ENCODE measurements at places on chromosomes 5 and 9.

- no peak for DNase-seq
Observed at GRCh38 chr5:138230261-138230660, 17.1 kb upstream of the CDC23 start.

DNA sequence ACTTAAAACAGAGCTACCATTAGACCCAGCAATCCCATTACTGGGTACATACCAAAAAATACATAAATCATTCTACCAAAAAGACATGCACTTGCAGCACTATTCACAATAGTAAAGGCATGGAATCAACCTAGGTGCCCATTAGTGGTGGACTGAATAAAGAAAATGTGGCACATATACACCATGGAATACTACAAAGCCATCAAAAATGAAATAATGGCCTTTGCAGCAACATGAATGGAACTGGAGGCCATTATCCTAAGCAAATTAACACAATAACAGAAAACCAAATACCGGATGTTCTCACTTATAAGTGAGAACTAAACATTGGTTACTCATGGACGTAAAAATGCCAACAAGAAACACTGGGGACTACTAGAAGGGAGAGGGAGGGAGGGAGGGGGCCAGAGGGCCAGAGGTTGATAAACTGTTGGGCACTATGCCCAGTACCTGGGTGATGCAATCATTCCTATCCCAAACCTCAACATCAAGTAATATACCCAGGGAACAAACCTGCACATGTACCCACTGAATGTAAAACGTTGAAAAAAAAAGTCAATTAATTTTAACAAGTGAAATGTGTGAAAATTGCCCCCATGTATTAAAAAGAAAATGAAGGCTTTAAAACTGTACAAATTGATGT, 24.5 kb upstream of the GPR150 start:
- no peak for DNase-seq

DNA sequence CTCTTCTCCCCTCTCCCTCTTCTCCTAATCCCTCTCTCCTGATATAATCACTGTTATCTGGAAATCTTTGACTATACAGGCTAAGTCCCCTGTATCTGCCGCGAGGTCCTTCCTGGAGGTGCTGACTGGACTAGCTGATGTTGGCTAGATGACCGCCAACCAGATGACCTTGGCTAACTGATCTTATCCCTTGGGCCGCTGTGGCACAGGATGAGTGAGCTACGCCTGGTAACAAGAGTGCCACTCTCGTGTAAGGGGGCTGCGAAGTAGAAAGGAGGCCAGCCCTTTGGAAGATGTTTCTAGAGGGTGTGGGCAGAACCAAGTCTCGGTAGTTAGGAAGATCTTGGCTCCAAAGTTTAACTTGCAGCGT, 345 bp upstream of the PRRC1 start:
- no peak for DNase-seq

DNA sequence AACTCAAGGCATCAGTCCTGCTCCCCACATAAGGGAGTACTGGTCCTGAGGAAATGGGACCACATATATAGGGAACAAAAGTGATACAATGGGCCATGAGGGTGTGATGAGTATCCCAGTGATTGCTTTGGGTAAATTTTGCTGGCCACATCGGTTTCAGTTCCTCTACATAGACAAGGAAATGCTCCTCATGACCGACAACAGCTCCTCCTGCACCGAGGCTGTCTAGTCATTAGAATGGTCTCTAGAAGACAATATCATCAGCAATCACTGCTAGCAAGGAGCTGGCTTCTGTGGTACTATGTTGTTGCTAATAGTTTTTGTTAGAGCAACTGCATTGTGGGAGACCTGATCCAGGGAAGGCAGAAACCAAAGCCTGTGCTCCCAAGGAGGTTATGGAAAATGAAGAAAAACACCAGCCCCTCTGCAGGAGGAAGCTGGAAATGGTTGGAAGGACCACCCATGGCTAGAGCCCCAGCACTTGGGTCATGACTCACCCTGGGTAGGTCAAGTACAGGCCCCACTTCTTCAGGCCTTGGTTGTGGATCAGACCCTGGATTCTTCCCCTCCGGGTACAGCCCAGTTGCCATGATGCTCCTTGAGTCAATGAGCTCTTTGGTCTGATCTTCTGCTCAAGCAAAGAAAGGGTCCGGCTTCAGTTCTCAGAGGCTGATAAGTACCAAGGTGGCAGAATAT, 3.4 kb upstream of the CTSL start:
- DNase-seq = peak; percentile 88

DNA sequence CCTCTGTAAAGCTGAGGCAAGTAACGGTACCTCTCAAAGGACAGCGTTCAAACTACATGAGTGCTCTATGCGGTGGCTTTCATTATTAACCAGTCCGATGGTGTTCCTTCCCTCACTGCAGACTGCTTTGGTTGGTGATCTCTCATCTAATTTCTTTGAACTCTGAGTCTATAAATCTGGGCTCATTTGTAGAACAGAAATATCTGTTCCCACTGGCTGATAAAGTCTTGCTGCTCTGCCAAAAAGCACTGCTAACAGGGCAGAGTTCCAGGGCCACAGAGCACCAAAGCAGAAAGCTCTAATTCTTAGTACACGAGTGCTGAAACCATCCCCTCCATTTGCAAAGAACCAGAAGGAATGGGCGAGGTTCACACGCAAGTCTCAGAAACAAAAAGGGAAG, 81.9 kb downstream of the MED27 start:
- DNase-seq = no peak

Measured in inflammatory macrophage treated with lipopolysaccharide for 1 hour (primary cell).